CD4-positive, alpha-beta T cell treated with Interleukin-21 for 1 hour (primary cell): ENCODE measurements at places on chromosomes 7 and 10.

DNA sequence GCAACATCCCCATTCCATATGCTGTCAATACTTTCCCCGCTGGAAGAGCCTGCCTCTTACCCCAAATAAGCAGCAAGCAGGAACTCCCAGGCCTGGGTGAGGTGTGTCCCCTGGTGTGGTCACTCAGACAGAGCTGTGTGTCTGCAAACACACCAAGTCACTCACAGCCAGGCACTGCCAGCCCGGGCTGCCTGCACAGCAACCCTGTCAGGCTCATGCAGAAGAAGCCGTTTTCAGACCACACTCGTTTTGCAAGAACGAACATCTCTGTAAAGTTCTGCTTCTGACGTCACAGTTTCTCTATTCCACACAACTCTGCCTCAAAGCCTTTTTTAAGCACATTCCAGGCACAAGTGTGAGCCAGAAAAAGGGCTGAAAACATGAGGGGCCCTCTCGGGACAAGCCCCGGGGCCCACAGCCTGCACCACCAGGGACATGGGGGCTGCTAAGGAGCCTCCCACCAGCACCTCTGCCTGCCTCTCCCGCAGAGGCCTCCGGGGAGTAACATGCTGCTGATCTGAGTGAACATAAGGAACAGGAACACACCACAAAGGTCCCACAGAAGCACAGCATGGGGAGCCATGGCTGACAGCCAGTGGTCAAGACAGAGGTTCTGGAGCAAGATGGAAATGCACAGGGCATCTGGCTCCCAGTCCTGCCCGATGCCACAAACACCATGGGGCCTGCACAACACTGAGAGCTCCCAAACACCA is 11.4 kb downstream of the PTPRN2 start:
- DNase-seq: no peak

GRCh38 chr7:76049295-76049694 is 1.4 kb downstream of the MDH2 start:
- DNase-seq: no peak

- no peak for DNase-seq
Observed at GRCh38 chr7:107471292-107472070, 1.6 kb downstream of the GPR22 start.

DNA sequence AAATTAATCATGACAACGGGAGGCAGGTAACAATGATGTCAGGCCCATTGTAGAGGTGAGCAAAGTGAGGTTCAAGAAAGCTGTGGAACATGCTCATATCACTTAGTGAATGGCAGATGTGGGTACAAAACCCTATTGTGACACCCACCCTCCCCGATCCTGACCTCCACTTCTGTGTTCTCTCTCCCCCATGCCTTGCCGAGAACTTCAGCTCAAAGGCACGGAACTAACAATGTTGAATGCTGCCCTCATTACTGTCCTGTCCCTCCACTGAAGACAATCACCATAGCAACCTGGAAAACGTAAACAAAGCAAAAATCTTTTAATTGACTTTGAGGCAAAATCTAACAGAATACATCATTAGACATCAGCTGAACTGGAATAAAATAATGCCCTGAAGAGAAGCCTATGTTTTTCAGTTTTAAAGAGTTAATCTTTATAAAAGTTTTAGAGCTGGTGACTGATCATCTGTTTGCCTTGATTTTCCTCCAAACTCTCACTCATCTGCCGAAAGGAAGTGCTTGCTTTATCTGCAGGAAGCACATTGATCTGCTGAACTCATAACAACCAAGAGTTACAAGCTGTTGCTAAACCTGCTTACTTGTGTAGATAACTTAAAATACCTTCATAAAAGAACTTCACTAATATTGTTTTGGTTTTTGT is 133.6 kb downstream of the CUBN start:
- DNase-seq: peak; percentile 45

DNA sequence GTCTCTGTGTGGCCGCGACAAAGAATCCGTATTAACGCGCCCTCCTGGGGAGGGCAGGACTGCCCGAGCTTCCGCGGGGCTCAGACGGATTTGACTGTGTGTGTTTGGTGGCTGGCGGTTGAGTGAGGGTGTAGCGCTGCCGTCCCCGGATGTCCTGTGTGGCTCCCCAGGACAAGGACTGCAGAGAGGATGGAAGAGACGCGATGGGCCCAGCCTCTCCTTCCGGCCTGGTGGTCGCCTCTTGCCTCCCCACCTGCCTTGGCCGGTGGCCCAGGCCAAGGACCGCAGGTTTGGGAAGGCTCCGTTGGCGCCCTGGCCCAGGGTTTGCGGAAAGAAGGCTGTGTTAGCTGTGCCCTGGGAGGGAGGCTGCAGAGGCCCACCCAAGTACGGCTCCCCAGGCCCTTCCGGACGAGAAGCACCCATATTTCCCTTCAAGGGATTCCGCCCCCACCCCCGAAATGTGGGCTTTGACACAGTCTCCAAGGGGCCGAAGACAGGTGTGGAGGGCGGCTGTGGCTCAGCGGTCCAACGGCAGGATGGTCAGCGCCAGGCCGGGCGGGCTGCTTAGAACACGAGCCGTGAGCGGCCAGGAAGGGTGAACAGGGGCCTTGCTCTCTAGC is 2.3 kb downstream of the UNCX start:
- no peak for DNase-seq
